ENCODE measurements at places on chromosomes 16 and 17.

DNA sequence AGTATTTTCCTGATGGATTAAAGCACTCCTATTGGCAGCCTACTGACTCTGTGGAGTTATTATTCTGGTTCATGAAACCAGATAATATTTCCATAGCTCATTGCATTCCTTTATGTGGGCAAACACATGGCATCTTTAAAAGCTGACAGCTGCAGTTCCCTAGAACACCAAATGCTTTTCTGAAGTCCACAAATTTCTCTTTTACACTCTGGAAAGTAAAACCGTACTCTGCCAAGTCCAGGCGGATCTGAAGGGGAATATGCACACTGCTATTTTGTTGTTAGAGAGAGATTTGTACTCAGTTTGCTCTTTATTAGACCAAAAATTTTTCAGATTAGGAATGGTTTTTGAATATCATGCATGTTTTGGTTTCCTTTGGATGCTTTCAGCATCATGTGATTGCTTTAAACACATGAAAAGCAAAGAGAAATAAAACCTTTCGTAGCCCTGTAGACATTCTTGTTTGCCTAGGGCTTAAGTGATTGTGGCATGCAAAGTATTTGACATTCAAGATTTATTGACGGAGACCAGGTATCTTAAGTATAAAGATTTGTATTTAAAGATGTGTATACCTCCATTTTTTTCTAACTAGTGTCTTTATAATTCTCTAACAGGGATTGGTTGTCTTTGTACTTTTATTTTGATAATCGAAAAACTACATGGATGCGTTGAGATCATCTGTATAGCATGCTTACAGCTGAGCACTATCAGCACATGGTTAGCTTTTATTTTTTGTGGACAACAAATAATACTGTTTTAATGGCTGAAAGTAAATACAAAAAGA, 19.5 kb downstream of the SEC14L1 start:
- no peak for DNase-seq

- no peak for DNase-seq
These were observed 47.5 kb upstream of the CLEC3A start for GRCh38 chr16:77974883-77975282.

GRCh38 chr16:12453832-12454231, 349.9 kb downstream of the CPPED1 start:
- DNase-seq, result no peak

GRCh38 chr16:69463876-69464275, 39.5 kb downstream of the CYB5B start:
- no peak for DNase-seq

- no peak for DNase-seq
These were observed 660 bp downstream of the RHBDF1 start for GRCh38 chr16:71540-72401.
